Small intestine (tissue), 16 donors: ENCODE measurements at places on chromosomes 13 and 19.

DNA sequence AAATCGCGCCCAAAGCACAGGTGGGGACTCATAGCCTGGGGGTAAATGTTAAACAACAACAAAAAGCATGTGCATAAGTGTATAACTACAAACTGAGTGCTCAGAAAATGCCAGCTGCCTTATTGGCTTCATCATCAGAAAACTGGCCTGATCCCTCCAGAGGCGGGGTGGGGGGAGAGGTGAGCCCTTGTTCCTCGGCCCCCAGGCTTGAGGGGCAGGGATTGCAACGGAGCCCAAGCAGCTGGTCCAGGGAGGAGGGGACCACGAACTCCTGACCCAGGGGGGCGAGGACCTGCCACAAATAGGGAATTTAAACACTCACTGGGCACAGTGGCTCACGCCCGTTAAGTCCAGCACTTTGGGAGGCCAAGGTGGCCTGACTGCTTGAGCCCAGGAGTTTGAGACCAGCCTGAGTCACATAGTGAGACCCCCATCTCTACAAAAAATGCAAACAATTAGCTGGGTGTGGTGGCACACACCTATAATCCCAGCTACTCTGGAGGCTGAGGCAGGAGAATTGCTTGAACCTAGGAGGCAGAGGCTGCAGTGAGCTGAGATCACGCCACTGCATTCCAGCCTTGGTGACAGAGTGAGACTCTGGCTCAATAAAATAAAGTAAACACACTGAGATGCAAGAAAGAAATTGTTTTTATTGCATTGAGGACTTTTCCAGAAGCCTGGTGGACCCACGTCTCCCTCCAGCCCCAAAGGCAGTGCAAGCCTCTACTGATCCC lies 8.7 kb downstream of the SIRT6 start:
- no peak for DNase-seq

DNA sequence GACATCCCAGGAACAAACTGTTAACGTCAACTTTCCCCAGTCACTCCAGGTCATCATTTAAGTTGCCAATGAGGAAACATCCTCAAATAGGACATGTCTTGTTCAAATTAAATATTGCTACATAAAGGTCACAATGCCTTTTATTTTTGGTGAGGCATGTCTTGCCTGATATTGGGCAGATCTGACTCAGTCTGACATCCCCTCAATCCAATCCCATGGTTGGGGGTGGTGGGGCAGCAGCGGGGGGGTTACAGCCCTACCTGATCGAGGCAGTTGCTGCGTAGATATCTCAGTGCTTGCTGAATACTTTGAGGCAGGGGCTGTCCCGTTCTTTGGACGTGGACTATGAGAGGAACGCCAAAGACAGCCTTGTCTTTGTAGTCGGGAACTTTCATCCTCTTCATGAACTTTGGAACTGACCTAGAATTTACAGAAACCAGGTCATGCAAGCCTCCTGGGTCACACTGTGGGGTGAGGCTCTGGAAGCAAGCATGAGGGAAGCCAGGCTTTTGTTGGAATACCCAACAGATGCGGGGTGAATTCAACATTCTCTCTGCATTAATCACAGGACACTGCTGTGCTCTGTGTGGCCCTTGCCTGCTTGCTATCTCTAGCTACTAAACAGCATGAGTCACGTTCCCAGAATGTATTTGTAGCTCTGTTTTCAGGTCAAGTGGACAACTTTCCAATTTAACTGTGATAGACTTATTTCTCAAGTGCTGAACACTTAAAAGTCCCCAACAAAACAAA lies 109.8 kb downstream of the KL start:
- DNase-seq = peak; percentile 68

DNA sequence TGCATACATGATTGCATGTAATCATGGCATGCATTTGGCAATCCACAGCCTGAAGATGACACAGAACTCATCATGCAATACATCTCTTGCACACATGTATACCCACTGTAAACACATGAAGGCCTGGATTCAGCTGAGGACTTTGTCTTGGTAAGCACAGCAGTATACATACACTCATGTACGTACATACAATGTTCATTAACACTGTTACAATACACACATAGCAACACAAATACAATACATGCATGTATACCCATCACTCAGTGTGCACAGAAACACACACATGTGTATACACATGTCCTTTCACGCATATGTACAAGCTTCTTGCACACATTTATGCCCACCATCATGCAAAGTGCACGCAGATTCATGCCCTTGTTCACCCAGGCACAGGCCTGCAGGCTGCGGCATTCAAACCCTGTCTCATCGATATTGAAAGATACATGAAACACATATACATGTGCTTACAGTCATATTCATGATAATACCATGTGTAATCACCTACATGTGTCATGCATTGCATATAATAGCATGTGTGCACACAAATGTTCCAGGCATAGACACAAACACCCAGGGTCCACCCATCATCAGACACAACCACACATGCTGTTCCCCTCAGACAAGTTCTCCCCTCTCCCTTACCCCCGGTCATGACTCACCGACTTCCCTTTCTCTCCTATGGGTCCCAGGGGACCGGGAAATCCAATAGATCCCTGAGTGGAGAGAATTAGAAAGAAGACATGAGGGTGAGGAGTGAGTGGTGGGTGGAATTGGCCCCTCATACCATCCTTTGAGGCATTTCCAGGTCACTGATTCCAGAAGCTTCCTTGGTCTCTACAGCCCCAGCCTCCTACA lies 28.7 kb downstream of the COL5A3 start:
- DNase-seq = no peak

- DNase-seq = no peak
Measured at GRCh38 chr13:112245179-112245724, 130.9 kb upstream of the SPACA7 start.

DNA sequence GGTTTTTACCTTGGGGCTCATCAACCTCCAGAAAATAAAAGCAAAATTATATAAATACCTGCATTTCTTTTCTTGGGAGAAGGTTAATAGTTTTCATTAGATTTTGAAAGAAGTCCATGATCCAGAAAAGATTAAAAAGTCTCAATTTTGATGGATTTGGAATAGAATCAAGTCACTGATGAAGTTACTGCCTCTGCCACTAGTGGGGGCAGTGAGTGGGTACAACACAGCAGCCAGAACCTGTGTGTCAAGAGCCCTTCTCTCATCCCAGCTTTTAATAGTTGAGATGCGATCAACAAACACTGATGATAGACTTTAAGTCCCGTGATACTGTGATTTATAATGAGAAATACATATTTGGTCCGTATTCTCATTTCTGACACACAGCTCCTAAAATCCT lies 686.7 kb downstream of the DIAPH3 start:
- no peak for DNase-seq

- no peak for DNase-seq
Measured at GRCh38 chr19:29831041-29831548, 19.3 kb downstream of the CCNE1 start.

DNA sequence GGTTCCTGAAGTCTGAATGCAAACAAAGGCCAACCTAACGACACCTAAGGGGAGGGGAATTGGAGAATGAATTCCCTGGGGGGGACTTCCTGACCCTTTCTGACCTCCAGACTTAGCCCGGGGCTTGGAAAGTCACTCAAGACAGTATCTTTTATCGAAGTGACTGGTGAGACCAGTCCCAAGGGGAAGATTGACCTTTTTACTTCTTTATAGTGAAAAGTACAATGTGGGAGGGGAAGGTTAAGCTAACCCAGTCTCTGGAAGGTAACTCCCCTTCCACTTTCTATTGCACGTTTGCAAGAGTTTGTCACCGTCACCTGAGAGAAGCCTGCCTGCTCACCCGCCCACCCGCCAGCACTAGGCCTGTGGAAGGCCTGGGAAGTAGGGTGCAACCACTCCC lies 111.9 kb downstream of the EFNB2 start:
- peak; percentile 18 for DNase-seq
